Sigmoid colon (tissue), 7 donors: ENCODE measurements at places on chromosomes 6 and 20. TPM values are rescaled to one million over a fixed set of nuclear protein-coding genes. Genes with fewer than 3 reads are reported as not detected.

SLC26A8 gene
- total RNA-seq = not detected

DNA sequence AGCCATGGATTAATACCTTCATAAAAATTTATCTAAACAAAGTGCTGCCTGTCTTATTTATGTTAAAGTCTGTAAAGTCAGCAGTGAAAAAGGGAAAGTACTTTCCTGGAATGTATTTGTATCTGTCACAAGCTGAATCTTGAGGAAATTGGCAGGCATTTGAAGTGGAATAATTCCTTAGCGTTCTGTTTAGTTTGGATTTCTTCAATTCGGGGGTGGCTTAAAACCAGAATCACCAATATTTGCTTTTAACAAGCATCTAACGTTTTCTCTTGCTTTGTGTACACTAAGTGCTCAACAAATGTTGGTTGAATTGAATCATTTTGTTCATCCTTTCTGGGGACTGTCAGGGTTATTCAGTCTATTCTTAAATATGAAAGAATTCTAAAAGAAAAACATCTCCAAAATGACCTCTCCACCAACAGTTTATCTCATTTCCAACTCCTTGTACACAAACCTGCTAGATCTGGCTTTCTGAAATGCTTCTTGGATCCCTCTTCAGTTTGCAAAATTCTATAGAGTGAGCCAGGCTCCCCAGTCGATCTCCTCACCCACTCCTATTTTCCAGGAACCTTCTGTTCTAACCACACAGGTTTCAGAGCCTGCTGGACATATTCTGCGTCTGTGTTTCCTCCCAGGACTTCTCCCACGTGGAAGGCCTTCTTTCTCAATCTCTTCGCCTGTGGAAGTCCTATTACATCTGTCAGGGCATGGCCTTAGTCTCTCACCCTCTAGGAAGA, 2.0 kb upstream of the NPEPL1 start:
- H3K27ac ChIP-seq = peak overlapping the region; percentile 90
- H3K27me3 ChIP-seq = no peaks in the 10 kb centered on the region
- DNase-seq = no peak
- peaks cover 53% of the 10 kb centered on the region for H3K4me1 ChIP-seq

DNA sequence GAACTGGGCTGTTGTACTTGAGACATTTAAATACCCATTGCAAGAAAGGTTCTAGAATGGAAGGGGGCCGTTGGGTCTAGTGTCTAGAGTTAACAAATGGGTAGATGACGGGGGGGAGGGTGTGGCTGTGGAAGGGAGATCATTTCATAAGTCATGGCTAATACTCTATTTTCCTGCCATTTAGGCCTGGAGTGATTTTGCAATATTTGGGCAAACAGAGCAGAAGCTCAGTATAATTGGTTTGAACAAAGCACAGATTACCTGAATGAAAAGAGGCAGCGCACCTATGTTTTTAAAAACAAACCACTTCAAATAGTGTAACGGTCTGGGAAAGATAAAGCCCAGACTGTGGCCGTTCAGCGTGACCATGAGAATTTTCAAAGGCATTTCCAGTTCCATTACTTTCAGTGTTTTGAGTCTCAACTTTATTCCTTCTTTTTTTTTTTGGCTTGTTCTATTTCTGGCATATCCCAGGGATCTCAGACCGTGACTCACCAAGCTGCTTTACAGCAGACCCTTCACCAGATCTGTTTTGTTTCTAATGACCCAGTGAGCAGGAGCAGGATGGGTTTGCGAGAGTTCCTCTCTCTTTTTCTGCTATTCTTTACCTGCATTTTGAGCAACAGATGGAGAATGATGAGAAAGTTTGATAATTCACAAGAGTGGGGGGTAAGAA, 73.7 kb downstream of the LYRM2 start:
- peaks cover 23% of the 10 kb centered on the region for H3K4me1 ChIP-seq
- no peak for DNase-seq
- H3K27ac ChIP-seq = no peak overlapping the region
- no peak overlapping the region for H3K4me3 ChIP-seq
- H3K27me3 ChIP-seq = no peaks in the 10 kb centered on the region
- H3K36me3 ChIP-seq = no peaks in the 10 kb centered on the region

DNA sequence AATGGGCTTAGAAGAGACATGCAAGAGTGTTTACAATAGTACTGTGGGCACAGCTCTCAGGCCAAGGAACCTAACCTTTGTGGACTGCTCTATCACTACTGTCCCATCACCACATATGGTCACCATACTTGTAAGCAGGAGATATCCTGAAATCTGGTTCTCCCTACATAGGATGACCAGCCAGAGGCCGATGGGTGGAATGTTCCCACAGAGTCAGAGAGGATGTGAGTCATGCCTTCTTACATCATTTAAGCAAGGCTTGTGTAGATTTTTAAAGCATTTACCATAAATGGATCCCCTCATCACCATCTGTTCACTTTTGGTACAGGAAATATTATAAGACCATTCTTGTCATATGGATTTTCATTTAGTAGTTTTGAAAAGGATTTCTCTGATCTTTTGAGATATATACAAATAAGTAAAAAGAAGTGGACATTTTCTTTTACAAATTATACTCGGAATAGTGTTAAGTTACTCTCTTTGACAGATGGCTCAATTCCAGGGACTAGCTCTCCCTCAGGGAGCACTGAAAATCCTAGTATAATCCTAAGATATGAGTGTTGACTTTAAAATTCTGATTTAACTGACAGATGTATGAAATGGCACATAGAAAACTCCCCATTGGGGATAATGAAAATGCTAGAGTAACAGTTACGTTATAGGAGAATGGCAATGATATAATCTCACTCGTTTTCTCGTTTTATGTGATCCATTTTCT, 6.6 kb downstream of the HTR1B start:
- H3K36me3 ChIP-seq = no peaks in the 10 kb centered on the region
- DNase-seq = no peak

REM1 gene
- 5.3 TPM for total RNA-seq

DNA sequence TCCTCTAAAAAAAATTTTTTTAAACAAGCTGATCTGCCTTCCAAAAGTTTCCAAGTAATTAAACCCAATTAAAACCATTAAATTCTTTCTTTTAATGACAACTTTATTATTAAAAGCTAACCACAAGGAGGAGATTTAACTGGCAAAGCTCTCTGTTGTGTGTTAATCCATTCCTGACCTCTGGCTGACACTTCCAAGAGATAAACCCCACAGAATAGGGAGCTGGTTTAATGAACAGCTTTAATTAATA, 230.8 kb downstream of the EYA2 start:
- H3K4me3 ChIP-seq = no peak overlapping the region
- no peaks in the 10 kb centered on the region for H3K36me3 ChIP-seq
- no peak for DNase-seq
- H3K27me3 ChIP-seq = no peaks in the 10 kb centered on the region
- H3K4me1 ChIP-seq = peaks cover 18% of the 10 kb centered on the region

DNA sequence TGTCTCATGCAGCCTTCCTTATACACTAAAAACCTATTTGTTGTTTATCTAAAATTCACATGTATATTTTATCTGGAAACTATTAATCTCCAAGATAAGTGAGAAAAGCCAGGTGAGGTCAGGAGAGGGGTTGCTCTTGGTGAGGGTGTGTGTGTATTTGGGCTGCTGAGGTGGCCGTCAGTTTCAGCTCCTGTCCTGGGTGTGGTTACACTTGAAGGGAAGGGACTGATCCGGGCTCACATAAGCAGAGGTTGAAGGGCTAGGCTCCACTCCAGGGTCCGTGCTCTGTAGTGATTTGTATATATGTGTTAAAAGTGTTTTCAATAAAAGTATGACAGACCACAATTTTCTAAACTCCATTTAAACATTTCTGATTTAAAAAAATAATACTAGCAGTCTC, 13.5 kb upstream of the SNAI1 start:
- H3K27ac ChIP-seq = no peak overlapping the region
- H3K36me3 ChIP-seq = no peaks in the 10 kb centered on the region
- no peak overlapping the region for H3K4me3 ChIP-seq
- H3K4me1 ChIP-seq = no peaks in the 10 kb centered on the region

EYS gene
- total RNA-seq = not detected
